ENCODE measurements at places on chromosomes 6 and 20.

GRCh38 chr6:158040804-158041347, 59.2 kb downstream of the SYNJ2 start:
- no peaks in the 10 kb centered on the region for H3K27me3 ChIP-seq
- no peak overlapping the region for H3K4me3 ChIP-seq
- DNase-seq, result no peak
- peaks cover 22% of the 10 kb centered on the region for H3K4me1 ChIP-seq
- peak overlapping the region; percentile 31 for H3K27ac ChIP-seq

GRCh38 chr6:148466158-148466557, 123.5 kb downstream of the SASH1 start:
- peaks cover 4% of the 10 kb centered on the region for H3K4me1 ChIP-seq
- no peak for DNase-seq
- no peaks in the 10 kb centered on the region for H3K36me3 ChIP-seq

DNA sequence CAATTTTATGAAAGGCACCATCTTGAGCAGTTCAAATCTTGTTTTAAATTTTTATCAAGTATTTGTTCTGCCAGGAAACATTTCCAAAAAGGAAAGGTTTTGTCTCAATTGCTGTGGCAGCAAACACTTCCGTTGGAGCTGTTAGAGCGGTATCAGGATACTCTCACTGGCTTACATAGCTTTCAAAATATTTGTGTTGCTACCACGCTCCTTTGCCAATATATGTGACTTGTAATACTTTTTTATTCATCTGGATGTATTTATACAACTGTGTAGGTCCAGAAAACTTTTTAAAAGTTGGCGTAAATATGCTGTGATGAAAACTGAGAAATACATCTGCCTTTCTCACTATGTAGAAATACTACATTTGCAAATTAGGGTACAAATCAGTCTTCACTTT, 37.8 kb upstream of the NHSL1 start:
- no peaks in the 10 kb centered on the region for H3K36me3 ChIP-seq
- no peak overlapping the region for H3K4me3 ChIP-seq
- H3K27me3 ChIP-seq, result no peaks in the 10 kb centered on the region
- H3K27ac ChIP-seq, result no peak overlapping the region
- peaks cover 6% of the 10 kb centered on the region for H3K4me1 ChIP-seq
- DNase-seq, result no peak

- no peak overlapping the region for H3K27ac ChIP-seq
- H3K4me1 ChIP-seq, result no peaks in the 10 kb centered on the region
- no peak for DNase-seq
- H3K36me3 ChIP-seq, result no peaks in the 10 kb centered on the region
- no peaks in the 10 kb centered on the region for H3K27me3 ChIP-seq
- no peak overlapping the region for H3K4me3 ChIP-seq
Observed at GRCh38 chr6:126293891-126294524, 45.9 kb upstream of the CENPW start.

DNA sequence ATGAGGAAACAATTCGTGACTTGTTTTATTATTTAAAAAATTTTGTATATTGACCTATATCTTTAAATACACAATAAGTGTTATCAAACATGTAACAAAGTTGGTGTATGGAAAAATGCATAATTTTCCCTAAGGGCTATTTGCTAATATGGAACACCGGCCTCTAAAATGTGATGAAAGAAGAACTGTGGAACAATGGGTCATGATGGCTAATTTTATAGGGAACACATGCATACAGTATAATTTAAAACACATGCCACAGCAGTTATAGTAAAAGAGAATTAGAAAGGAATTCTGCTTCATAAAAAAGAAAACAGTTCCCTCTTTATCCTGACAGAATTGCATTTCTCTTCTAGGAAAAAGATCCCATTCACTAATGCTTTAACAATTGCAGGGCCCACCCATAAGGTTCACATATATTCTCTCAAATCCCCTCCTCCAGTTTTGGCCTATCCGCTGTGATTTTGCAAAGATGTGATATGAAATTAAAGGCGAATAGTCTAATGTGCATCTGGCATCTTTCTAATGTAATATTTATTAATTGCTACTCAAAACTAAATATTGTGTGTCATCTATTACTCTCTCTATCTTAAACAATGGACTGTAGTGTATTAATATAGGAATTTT, 628.1 kb upstream of the CITED2 start:
- DNase-seq, result no peak
- no peaks in the 10 kb centered on the region for H3K36me3 ChIP-seq
- H3K4me1 ChIP-seq, result no peaks in the 10 kb centered on the region

Data from ovary (tissue), 10 donors.